Umbilical cord (tissue), 2 donors: ENCODE measurements at places on chromosomes 3 and 15. TPM values are rescaled to one million over a fixed set of nuclear protein-coding genes. Genes with fewer than 3 reads are reported as not detected.

Gene ATP8B4
- 39.5 TPM for total RNA-seq

Gene TGM5
- 13.7 TPM for total RNA-seq

Gene TMEM158
- total RNA-seq, result 72.2 TPM

Gene SMAD6
- 45.5 TPM for total RNA-seq

Gene SLC25A36
- 122 TPM for total RNA-seq

Gene SLCO3A1
- total RNA-seq, result 10.1 TPM

Gene GNAT1
- not detected for total RNA-seq

Gene MEX3B
- 16.4 TPM for total RNA-seq

Gene SLC51A
- total RNA-seq, result 7.9 TPM

Gene PLA2G4E
- total RNA-seq, result 0.72 TPM

DNA sequence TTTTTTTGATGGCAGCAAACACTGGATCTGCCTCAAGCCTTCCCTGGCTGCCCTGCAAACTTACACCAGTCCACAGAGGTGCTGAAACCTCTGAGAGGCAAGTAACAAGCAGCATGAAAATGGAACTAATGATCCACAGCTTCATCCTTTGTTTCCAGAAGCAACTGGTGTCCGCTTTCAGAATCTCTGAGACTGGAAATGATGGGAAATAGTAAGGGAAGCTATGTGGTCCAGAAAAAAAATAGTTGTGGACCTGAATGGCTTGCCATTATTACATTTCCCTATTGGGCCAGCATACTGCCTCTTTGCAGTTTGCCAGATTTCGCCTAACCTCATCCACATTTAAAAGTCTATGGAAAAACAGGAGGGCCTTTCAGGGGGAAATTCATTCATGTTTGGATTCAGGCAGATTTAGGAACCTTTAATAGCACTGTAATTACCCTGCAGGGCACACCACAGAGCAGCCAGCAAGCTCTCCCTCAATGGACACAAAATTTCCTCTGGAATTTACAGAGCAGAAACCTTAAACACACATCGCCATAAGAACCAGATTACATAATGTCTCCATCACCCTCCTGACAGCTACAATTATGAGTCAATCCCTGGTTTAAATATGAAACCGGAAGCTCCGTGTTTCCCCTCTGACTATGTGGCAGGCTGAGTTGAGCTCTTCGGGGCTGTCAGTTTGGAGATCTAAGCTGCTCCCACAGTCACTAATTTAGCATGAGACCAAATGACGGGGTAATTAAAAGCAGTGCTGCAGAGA is 134.4 kb downstream of the TMCO5A start:
- peak; percentile 89 for DNase-seq

- peak; percentile 87 for DNase-seq
These were observed 621 bp downstream of the ANXA2 start for GRCh38 chr15:60396958-60397771.

- DNase-seq, result peak; percentile 65
These were observed 15.5 kb downstream of the TBC1D2B start for GRCh38 chr15:78061963-78062427.

GRCh38 chr15:83858820-83859505 is 205.0 kb downstream of the ADAMTSL3 start:
- DNase-seq, result no peak

DNA sequence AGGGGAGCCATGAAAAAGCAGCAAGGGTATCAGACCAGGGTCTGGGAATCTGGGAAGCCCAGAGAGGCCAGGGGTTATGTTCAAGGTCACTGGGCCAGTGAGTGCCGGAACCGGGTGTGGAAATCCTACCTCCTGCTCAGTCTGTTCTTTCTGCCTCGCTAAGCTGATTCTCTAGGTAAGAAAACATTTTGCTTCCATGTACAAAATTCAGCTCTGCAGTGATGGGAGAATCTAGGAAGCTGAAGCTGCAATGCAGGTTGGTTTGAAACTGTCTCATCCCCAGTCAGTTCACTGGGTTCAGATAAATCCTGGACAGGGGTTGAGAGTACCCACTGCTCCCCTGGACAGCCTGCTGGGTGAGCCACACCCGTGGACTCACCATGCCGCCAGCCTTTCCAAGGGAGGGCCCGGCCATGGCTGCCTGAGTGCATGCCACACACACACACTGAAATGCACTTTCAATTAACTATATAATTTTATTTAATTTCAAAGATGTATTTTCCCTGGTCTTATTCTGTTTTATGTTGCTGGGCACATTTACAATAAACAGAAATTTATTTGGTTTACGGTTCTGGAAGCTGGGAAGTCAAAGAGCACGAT is 108.4 kb downstream of the CORO2B start:
- no peak for DNase-seq

DNA sequence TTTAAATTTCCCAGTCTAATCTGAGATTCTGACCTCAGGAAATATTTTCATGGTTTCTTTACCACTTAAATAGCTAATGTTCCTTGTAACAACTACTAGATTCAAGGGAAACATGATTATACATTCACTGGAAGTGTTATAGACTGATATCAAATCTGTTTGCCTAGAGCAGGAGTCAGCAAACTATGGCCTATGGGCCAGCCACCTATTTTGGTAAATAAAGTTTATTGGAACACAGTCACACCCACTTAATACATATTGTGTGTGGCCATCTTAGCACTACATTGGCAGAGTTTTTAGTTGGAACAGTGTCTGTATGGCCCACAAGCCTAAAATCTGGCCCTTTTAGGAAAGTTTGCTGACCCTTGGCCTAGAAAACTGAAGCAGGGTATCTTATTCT is 50.1 kb downstream of the GLCE start:
- no peak for DNase-seq

DNA sequence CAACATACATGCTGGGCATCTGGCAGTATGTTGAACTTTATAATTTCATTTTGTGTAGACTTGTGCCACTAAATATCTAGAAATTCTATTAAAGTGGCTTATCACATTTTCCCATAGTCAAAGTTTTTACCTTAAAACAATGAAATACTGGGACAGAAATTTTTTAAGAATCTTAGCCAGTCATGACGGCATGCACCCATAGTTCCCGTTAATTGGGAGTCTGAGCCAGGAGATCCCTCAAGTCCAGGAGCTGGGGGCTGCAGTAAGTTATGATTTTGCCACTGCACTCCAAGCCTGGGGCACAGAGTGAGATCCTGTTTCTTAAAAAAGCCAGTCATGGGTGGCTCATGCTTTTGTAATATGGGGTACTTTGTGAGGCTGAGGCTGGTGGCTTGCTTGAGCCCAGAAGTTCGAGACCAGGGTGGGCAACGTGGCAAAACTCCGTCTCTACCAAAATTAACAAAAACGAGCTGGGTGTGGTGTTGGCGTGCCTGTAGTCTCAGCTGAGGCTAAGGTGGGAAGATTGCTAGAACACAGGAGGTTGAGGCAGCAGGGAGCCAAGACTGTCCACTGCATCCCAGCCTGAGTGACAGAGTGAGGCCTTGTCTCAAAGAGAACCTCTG is 3.1 kb downstream of the RPSA start:
- DNase-seq, result no peak

GRCh38 chr3:87004883-87005282 is 13.9 kb upstream of the VGLL3 start:
- no peak for DNase-seq

- no peak for DNase-seq
These were observed 115.7 kb upstream of the BFSP2 start for GRCh38 chr3:133283958-133284807.

GRCh38 chr15:77901251-77901881 is 176.1 kb downstream of the TBC1D2B start:
- DNase-seq, result no peak

- DNase-seq, result no peak
These were observed 122.3 kb upstream of the PTPRG start for GRCh38 chr3:61439122-61439458.

GRCh38 chr3:8560366-8561007 is 58.9 kb downstream of the LMCD1 start:
- DNase-seq, result peak; percentile 77

- no peak for DNase-seq
These were observed 184.8 kb downstream of the MECOM start for GRCh38 chr3:169478566-169479313.

- no peak for DNase-seq
These were observed 61.6 kb downstream of the LRTM1 start for GRCh38 chr3:54866251-54866650.

DNA sequence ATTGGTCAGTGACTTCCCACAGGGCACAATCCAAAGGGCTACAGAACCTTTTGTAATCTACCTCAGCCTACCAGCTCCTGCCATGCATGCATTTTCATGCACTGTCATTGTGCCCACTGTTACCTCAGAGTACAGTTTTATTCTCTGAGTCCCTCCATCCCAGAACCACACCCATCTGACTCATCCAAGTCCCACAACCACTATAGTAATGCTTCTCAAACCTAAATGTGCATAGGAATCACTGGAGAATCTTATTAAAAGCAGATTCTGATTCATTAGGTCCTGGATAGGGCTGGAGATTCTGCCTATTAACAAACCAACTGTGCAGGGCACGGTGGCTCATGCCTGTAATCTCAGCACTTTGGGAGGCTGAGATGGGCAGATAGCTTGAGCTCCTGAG is 3.7 kb upstream of the B3GALNT1 start:
- DNase-seq, result no peak

DNA sequence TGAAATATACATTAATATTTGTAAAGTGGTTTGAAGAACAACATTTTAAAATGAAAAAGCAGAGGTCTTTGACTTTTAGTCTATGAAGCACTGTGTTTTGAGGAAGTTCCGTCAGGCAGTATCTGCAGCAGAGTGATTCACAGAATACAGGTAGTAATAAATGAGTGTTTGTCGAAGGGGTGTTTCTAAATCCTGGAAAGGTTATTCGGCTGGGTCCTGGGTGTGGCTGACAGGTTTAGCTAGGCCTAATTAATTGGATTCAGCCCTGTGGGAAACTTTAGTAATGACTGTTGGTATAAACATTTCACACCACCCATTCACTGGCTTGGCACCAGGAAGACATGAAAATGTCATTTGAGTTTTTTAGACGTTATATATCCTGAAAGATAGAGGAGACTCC is 51.3 kb downstream of the TIPARP start:
- DNase-seq, result no peak

DNA sequence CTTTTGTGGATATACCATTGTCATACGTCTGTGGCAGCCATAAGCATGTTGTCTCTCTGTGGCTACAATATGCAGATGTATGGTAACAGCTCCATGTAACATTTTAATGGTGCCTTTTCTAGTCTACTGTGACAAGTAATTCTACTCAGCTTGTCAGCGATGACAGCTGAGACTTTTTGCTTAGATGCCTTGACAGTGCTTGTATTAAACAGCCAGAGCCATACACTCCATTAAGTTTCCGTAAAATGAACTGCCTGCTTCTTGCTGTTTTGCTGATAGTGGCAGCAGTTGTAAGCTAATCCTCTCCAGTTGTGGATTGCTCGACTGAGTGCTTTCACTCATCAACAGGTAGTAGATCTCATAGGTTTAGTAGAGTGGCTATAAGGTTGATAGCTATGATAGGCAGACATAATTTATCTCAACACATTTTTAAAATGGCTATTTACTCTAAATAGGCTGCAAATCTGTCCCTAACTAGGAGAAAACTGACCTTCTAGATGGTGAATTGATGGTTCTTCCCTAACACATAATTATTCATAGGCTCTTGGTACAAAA is 260.2 kb upstream of the NAALADL2 start:
- no peak for DNase-seq

DNA sequence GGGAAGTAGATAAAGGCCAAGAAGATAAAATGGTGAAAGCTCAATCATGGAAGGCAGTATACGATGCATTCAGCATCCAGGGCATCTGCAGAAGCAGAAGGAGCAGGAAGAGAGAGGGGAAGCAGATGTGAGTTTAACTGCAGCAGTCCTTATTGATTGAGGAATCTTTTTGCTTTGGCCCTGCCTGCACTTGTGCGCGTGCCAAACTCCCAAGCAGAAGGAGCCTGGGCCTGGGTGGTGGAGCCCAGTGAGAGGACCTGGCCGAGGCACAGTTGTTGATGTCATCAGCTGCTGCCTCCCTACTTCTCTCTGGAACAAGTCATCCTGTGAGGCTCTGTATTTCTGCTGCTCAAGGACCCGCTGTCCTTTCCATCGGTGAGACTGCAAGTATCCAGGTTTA is 65.5 kb upstream of the ROPN1 start:
- no peak for DNase-seq

DNA sequence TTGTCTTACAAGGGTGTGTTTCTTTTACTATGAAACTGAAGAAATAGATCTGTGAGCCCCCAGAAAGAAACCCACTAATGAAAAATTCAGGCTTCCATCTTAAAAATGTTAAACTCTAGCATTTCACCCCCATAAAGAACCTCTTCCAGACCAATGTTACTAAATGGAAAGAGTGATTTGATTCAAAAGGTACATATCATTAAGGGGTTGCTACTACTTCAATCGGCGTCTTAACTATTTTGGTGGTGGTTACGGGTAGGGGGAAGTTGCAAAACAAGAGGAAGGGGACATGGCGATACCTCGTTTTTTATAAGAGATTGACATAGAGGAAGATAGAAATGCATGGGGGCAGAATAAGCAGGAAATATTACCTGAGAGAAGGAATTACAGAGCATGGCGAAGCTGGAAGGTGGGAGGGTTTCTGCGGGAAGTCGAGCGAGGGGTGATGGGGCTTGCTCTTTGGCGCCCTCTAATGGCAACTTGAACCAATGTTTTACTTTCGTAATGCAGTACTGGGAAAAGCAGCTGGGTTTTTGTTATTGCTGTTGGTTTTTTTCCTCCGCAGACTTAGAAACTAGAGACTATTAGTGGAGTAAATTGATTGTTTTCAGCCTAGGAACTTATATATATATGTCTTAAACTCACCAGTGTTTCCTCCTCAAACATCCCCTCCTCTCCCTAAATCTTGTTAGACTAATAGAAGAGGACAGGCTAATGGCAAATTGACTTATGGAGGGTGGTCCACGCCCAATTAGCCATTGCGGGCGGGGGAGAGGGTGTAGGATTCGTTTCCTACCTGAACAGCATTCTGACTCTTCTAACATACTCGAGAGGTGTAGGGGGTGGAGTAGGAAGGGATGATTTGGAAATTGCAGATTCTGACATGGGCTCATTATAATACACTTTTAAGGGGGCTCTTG is 11.3 kb upstream of the SOX2 start:
- peak; percentile 77 for DNase-seq

GRCh38 chr15:83446904-83447709 is at the start of gene SH3GL3:
SH3GL3 (plus strand) TSS chr15:83447341; CDS start chr15:83447534, 193 bp downstream.
- peak; percentile 93 for DNase-seq
